ENCODE measurements at places on chromosomes 11 and 22.
A peak's percentile ranks its signal among the peaks of the same experiment; 100 is the strongest.

DNA sequence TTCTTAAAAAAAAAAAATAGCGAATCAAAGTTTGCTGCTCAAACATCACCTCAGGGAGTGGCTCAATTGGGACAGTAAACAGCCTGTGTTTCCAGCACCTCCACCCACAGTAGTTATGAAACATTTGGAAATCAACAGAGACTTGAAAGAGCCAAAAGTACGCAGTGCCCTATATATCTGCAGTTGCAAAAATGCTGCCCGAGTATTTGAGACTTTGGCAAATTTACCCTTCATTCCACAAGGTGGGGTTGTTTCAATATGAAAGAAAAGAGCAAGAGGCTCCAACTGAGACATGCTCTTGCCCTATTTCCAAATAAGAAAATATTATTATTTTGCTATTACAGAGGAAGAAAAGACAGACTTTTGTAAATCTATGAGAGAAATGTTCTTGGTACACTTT, 851.1 kb upstream of the RAG2 start:
- no peaks in the 10 kb centered on the region for H3K27me3 ChIP-seq
- H3K27ac ChIP-seq = no peak overlapping the region
- no peak overlapping the region for H3K4me3 ChIP-seq
- H3K4me1 ChIP-seq = 0 out of 2 replicates have a peak, but pooled peaks cover 6% of the 10 kb centered on the region
- no peaks in the 10 kb centered on the region for H3K36me3 ChIP-seq
- peak; percentile 48 for DNase-seq

GRCh38 chr11:117834838-117835443, 10.4 kb upstream of the FXYD2 start:
- DNase-seq = no peak
- H3K4me3 ChIP-seq = no peak overlapping the region
- no peak overlapping the region for H3K27ac ChIP-seq
- H3K36me3 ChIP-seq = no peaks in the 10 kb centered on the region

DNA sequence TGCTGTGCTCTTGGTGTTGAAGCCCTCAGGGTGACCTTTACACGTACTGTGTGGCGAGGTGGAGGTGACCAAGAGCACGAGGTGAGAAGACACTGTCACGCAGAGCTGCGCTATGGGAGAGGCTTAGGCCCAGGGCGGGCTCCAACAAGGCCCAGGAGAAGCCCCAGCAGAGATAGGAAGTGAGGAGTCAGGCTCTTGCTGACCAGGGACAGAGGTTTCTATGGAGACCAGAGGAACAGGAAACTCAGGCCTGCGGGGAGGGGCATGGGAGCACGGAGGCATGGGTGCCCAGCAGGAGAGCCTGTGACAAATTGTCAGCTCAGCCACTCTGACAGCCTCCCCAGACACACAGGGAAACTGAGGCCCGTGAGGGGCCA, 15.8 kb downstream of the DGKZ start:
- H3K4me3 ChIP-seq = no peak overlapping the region
- no peak overlapping the region for H3K27ac ChIP-seq
- no peak for DNase-seq
- no peaks in the 10 kb centered on the region for H3K4me1 ChIP-seq
- H3K36me3 ChIP-seq = no peaks in the 10 kb centered on the region

GRCh38 chr11:70060611-70061293, 17.4 kb upstream of the ANO1 start:
- no peak overlapping the region for H3K4me3 ChIP-seq
- DNase-seq = no peak
- H3K36me3 ChIP-seq = no peaks in the 10 kb centered on the region

DNA sequence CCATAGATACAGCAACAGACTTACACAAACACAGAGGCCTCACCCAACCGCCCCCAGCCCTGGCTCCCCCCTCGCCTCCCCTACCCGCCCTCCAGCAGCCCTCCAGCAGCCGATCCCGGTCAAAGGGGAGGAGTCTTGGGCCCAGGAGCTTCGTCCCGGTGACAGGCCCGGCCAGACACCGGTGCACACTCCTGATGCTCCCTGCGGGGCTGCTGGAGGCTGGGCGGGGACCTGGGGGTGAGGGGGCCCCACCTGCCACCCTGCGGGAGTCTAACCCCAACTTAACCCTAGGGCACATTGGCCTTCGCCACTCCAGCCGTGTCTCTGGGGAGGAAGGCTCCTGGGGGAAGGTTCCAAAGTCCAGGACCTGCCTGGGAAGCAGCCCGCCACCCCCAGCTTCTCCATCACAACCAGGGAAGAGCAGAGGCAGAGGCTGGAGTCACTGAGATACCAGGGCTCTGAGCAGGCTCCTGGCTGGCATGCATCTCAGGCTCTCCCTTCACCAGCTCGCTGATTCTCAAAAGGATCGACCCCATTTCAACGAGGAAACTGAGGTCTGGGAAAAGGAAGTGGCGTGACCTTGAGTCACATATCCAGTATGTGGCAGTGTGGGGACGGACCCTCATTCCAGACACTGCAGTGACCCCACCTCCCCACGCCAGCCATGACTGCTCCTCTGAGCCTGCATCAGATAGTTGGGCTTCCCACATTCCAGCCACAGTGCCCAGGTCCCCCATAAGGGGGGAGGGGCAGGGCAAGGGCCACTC, 14.4 kb downstream of the BCL9L start:
- H3K4me1 ChIP-seq = peaks cover 3% of the 10 kb centered on the region
- H3K4me3 ChIP-seq = no peak overlapping the region
- no peak for DNase-seq
- no peak overlapping the region for H3K27ac ChIP-seq

DNA sequence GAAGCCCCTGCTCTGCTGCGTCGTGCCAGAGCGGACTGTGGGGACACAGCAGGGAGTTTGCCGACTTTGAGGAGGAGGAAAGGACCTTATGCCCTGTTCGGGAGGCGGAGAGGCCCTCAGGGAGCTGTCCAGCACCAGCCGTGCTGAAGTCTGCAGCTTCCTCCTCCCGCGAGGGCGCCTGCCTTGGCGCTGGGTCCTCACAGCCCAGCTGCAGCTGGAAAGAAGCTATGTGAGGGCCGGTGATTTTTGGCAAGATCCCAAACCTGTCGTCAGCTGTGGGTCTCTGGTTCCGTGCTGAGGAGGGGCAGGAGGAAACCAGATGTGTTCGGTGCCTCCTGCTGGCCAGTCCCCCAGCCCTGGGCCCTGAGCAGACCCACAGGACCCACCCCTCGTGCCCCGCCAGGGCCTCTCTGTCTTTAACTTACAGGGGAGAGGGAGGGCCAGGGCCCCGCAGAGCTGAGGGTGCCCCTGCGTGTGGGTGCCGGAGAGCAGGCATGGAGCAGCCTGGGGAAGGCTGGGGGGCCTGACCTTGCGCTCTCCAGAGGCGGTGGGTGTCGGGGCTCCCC, 12.0 kb downstream of the BRSK2 start:
- peak; percentile 51 for DNase-seq
- H3K4me1 ChIP-seq = no peaks in the 10 kb centered on the region
- no peak overlapping the region for H3K27ac ChIP-seq
- peaks cover 91% of the 10 kb centered on the region for H3K27me3 ChIP-seq
- no peaks in the 10 kb centered on the region for H3K36me3 ChIP-seq

- peaks cover 15% of the 10 kb centered on the region for H3K4me1 ChIP-seq
- no peaks in the 10 kb centered on the region for H3K36me3 ChIP-seq
- DNase-seq = no peak
- H3K27ac ChIP-seq = no peak overlapping the region
- H3K27me3 ChIP-seq = no peaks in the 10 kb centered on the region
These were observed 5.4 kb downstream of the SMCO4 start for GRCh38 chr11:93537767-93538261.

DNA sequence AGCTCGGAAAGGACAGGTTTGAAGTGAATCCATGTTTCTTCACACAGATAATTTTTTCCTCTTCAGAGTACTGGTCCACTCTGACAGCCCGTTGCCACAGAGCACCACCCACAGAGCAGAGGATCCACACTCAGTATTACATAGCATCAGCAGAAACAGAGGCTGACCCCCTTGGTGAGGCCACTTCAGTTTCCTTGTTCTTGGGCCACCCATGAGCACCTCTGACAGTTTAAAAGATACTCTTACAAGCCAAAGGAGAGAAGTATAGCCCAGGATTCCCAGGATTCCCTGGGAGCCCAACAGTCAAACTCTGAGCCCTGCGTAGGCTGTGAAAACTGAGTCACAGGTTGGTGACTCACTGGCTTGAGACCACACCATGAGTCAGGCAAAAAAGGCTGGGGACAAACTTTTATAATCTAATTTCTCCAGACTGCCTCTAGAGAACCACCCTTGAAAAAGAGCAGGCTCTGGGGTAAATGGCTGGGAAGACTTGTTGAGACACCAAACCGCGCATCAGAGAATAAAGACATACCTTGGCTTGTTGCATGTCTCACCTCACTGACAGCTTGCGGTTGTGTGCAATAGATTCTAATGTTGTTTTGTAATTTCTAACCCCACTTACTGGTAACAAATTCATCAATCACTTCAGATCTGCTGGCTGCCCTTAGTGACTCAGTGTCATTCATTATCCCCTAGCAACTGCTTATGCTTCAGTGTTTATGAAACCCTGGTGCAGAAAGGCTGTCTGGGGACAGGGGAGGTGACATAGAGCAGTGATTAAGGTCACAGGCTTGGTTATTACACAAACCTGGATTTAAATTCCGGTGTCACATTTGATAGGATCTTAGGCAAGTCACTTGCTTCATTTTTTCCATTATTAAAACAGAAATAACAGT, 56.9 kb upstream of the PRSS23 start:
- no peaks in the 10 kb centered on the region for H3K36me3 ChIP-seq
- no peaks in the 10 kb centered on the region for H3K27me3 ChIP-seq
- no peak overlapping the region for H3K27ac ChIP-seq
- no peak overlapping the region for H3K4me3 ChIP-seq
- no peak for DNase-seq
- H3K4me1 ChIP-seq = no peaks in the 10 kb centered on the region

DNA sequence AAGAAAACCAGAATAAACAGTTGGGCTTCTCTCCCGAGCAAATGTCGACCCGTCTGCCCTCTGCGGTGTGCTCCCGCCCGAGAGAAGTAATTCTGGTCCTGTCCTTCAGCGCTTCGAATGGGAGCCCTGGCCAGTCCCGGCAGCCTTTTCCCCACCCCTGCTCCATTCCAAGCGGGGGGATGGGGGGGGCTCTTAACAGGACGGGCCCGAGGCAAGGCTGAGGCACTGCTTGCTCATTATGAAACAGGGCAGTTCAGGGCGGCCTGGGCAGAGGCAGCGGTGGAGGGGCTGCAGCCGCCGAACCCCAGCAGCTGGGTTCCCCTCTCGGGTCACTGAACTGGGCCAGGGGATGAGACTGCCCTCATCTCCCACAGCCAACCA, 9.1 kb downstream of the BACE1-AS start:
- no peaks in the 10 kb centered on the region for H3K36me3 ChIP-seq
- H3K4me1 ChIP-seq = no peaks in the 10 kb centered on the region
- no peaks in the 10 kb centered on the region for H3K27me3 ChIP-seq
- no peak for DNase-seq
- H3K27ac ChIP-seq = no peak overlapping the region

GRCh38 chr11:43638717-43639116, 41.8 kb upstream of the HSD17B12 start:
- no peaks in the 10 kb centered on the region for H3K36me3 ChIP-seq
- no peak for DNase-seq
- no peaks in the 10 kb centered on the region for H3K4me1 ChIP-seq
- no peak overlapping the region for H3K27ac ChIP-seq
- H3K4me3 ChIP-seq = no peak overlapping the region

DNA sequence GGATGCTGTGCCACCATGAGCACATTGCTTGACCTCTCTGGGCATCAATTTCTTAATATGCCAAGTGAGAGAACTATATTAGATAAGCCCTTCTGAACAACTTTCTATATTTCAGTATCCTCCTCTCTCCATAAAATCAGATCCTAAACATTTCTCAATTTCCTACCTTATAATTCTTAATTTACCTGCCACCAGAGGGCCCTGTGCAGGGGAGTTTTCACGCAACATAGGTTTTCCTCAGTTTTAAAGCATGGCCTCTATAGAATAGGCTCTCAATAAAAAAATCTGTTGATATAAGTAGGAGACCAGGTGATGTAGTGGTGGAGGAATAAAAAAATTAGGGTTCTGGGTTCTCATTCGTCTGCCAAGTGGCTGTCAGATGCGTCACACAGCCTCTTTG, 83.7 kb upstream of the DBX1 start:
- no peaks in the 10 kb centered on the region for H3K27me3 ChIP-seq
- H3K4me1 ChIP-seq = no peaks in the 10 kb centered on the region
- H3K36me3 ChIP-seq = no peaks in the 10 kb centered on the region
- no peak overlapping the region for H3K4me3 ChIP-seq

DNA sequence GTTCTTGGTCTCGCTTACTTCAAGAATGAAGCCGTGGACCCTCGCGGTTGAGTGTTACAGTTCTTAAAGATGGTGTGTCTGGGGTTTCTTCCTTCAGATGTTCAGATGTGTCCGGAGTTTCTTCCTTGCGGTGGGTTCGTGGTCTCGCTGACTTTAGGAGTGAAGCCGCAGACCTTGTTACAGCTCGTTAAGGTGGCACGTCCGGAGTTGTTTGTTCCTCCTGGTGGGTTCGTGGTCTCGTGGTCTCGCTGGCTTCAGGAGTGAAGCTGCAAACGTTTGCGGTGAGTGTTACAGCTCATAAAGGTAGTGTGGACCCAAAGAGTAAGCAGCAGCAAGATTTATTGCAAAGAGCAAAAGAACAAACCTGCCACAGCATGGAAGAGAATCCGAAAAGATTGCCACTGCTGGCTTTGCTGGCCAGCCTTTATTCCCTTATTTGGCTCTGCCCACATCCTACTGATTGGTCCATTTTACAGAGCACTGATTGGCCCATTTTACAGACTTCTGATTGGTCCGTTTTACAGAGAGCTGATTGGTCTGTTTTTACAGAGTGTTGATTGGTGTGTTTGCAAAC, 27.1 kb upstream of the NXPE2 start:
- no peak for DNase-seq
- H3K4me1 ChIP-seq = no peaks in the 10 kb centered on the region
- no peak overlapping the region for H3K27ac ChIP-seq
- H3K4me3 ChIP-seq = no peak overlapping the region

GRCh38 chr11:61694602-61694939, 14.4 kb downstream of the DAGLA start:
- no peaks in the 10 kb centered on the region for H3K4me1 ChIP-seq
- H3K4me3 ChIP-seq = no peak overlapping the region
- H3K27ac ChIP-seq = no peak overlapping the region

DNA sequence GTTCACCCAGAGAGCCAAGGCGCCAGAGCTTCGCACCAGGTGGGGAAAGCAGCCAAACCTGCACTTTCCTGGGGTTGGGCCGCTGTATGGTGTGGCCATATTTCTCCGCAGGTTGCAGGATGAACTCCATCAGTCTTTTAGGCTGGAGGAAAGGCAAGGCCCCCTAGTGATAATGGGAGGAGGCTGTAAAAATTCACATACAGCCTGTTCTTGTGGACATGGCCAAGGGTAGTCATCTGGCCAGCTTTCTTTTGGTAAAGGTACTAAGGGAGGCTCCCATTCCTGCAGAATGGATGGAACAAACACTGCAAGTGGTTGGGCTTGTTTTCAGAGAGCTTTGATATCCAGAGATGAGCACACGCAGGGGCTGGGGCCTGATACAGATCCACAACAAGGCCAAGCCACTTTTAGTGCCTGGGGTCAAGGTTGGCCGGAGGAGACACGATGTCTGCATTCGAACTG, 29.6 kb downstream of the C22orf31 start:
- H3K27ac ChIP-seq = no peak overlapping the region
- no peak for DNase-seq
- no peaks in the 10 kb centered on the region for H3K27me3 ChIP-seq
- H3K4me3 ChIP-seq = no peak overlapping the region

- H3K4me3 ChIP-seq = no peak overlapping the region
- H3K27me3 ChIP-seq = no peaks in the 10 kb centered on the region
- peak; percentile 23 for DNase-seq
- no peaks in the 10 kb centered on the region for H3K36me3 ChIP-seq
- H3K27ac ChIP-seq = no peak overlapping the region
These were observed 23.6 kb downstream of the NNMT start for GRCh38 chr11:114319716-114320328.

- no peak for DNase-seq
- no peaks in the 10 kb centered on the region for H3K27me3 ChIP-seq
- H3K36me3 ChIP-seq = no peaks in the 10 kb centered on the region
- H3K4me1 ChIP-seq = no peaks in the 10 kb centered on the region
These were observed 145.0 kb upstream of the THY1 start for GRCh38 chr11:119567688-119568582.
